ENCODE measurements at places on chromosomes 4 and X.

DNA sequence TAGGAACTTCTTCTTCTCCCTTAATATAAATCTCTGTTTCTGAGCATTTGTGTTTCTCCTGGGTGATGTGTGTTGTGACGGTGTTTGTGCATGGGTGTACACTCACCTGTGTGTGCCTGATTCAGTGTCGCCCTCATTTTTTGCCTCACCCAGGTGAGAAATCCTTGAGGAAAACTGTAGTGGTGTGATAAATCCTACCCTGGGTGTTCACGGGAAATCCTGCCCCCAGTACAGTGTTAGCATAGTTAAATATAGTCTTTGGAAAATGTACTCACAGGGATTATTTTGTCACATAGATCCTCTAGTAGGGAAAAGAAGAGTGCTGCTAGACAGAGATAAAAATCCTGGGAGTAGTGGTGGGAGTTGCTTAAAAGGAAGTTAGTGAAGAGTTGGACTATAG lies 291.9 kb upstream of the PITX2 start:
- DNase-seq, result no peak

DNA sequence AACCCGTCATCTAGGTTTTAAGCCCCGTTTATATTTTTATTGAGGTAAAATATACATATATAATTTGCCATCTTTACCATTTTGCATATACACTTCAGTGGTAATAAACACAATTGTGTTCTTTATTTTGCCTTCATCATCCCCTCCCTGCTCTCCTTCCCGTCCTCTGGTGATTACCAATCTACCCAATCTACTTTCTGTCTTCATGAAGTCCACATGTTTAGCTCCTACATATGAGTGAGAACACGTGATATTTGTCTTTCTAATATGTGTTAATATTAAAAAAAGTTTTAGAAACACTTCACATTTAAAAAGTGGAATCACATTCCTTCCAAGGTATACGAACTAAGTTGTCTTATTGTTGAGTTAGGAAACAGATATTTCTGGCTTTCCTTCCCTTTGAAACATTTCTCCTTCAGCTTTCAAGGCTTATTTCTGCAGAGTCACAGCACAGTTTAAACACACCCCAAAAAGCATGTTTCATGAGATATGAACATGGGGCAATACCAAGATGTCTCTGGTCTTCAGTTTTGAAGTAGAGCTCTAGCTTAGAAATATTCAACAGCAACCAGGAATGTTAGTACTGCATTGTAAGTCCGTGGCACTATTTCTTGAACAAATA lies 35.9 kb downstream of the GYPA start:
- no peak for DNase-seq

DNA sequence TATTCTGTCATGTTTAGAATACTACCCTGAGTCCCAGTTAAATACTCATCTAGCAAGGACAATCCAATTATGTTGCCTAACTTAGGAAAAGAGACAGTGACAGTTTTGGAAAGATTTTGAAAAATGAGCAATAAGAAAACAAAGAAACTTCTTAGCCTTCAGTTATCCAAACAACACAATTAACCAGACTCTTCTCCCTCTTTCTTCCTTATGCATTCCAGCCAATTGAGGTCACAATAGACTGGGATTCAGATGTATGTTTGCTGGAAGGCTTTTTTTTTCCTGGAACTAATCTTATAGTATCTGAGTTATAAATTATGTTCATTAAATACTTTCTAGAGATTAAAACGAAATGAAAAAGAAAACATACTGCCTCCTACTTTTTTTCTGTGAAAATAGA lies 109.6 kb downstream of the GUCY2F start:
- DNase-seq, result no peak

DNA sequence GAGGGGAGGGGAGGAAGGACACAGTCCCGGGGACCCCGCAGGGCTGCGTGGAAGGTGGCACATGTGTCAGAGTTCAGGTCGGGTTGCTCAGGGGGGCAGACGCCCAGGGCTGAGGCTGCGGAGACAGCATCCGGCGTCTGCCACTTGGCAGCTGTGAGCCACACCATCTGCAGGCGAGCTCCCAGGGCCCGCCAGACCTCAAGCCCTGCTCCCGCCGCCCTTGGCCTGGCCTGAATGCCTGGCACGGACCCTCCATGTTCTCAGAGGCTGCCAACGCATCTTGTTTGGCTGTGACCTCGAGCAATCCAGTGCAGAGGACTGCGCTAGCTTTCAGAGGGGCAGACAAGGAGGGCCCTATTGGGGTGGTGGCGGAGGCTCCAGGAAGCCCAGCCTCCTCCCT lies 5.1 kb downstream of the BGN start:
- DNase-seq, result no peak

- DNase-seq, result no peak
Observed at GRCh38 chr4:24816797-24817196, 21.4 kb downstream of the SOD3 start.

DNA sequence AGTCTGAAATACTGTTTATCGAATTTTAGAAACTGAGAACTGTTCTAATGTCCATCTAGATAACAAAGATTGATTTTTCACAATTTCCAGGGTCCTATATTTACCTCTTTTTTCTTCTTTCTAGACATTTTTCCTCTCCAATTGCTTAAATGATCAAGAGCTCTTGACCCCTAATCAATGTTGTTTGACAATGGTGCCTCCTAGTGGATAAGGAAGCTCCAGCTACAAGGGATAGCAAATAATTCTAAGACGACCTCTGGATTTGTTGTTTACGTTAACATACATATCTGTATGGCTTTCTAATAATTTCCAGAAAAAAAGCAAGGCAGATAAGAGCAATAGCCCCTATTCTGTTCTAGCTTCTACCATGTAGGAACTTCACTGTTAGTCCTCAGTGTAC lies 35.8 kb downstream of the GPR82 start:
- DNase-seq, result no peak

DNA sequence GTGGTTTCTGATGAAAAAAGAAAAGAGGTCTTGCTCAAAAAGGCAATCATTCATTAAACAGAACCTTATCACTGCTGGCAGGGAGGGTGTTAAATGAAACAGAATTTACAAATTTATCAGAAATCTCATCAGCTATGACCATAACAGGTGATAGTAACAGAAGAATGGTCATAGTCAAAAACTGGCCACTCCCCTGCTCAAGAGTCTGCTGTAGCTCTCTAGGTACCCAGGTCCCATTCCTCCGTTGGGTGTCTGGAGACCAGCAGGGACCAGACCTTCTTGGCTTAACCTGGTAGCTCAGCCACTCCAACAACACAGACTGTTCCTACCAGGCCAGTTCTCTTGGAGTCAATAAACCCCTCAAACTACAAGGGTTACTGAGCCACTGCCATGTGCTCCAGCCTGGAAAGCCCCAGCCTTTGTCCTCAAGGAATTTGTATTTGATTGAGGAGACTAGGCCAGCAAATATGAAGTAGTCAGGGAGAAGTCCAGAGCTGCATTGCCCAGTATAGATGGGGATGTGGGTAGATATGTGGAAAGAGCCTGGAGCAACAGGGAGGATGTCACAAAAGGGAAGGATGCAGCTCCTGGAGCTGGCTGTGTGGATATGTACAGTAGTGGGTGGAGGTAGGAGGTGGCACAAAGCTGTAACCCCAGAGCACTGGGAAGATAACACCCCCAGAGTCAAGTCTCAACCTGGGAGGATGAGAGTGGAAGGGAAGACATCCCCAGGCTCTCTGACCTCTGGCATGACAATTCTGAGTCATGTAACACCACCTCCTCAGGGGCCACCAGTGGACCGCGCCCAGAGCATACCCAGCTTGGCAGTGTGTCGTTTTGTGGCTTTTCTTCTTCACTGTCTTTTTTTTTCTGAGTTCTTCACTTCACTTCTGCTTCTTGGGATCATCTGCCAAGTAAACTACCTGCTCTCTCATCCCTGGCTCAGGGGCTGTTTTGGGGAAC lies 21.9 kb downstream of the RASL11B start:
- no peak for DNase-seq

DNA sequence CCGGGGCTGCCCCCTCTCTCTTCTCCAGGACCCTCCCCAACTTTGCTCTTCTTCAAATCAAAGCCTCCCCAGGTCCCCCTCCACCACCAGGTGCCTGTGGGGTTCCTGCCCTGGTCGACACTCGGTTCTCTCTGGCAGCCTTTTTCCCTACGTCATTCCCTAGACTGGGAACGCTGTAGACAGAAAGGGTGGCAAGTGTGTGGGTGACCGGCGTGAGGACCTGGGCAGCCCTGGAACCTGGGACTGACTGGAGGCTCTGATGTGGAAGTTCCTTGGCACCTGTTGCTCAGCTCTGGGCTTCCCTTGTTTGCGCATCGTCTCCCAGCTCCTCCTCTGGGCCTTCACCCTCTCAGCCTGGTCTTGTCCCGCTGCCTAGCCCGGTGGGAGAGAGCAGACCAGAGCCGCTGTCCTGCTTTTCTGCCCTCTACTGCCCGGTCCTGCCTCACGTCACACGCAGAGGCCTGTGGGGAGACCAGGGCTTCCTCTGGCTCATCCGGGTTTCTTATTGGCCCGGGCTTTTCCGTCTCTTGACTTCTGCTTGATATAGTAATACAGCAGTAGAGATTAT lies 1.3 kb downstream of the TACC3 start:
- DNase-seq, result no peak

GRCh38 chrX:27519226-27519625 lies 56.1 kb upstream of the PPP4R3C start:
- no peak for DNase-seq

- DNase-seq, result no peak
Observed at GRCh38 chr4:54879576-54879975, 221.8 kb downstream of the KIT start.

GRCh38 chr4:92234393-92235176 lies 69.2 kb upstream of the GRID2 start:
- no peak for DNase-seq

- DNase-seq, result no peak
Observed at GRCh38 chr4:114076899-114077570, 97.6 kb upstream of the ARSJ start.

GRCh38 chr4:85866508-85866907 lies 391.6 kb downstream of the ARHGAP24 start:
- DNase-seq, result no peak

DNA sequence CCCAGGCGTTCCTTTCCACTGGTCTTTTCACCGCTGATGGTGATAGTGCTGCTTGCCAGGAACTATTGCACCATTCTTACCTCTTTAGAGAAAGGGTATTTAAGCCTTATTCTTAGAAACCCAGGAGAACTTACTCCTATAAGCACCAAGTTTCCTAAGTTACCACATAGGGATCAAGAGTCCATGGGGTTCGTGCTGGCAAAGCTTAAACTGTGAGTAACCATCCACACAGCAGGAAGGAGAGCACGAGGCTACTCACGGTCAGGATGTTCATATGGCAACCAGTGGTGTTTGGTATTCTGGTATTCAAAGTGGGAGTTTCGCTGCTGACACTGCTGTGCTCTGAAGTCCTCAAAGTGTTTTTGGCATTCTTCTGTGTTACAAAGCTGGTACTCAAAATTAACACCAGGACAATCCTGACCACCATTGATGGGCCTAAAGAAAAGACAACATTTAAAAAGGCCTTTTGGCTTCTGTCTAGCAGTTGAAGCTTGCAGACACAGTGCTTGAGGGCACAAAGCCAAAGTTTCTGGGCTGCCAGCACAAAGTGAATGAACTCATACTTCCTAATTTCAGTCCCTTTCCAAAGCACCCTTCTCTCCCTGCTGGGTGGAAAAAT lies 256.9 kb downstream of the ADAMTS3 start:
- DNase-seq, result no peak

DNA sequence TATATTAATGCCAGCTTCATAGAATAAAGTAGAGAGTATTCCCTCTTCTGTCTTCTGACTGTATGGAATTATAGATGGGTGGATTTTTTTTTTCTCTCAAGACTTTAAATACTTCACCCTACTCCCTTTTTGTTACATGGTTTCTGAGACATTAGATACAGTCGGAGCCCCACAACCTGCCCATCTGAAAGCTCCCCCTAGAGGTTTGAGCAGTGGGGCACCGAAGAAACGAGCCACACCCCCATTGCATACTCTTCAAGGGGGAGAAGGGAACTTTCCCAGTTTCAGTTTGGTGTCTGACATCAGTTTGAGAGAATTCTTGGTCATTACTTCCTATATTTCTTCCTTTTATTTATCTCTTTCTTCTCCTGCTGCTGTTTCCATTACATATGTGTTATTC lies 437.6 kb upstream of the AGA start:
- DNase-seq, result no peak

- no peak for DNase-seq
Observed at GRCh38 chr4:174284487-174284886, 776 bp downstream of the CEP44 start.

DNA sequence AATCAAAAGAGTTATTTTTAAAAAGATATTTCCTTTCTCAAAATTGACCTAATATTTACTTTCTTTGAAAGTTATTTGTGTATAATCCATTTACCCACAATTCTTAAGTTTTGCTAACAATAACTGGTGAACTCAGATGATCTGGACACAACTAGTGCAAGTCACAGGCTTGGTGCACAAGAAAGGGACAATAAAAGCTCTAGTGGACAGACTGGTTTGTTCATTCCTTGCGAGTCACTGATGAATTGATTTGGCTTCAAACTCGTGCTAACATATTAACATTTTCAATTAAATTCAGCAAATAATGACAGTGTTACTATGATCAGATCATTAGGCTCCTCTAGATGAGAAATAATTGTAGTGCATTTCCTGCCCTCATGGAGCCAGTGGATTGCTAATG lies 169.2 kb downstream of the BMPR1B start:
- DNase-seq, result no peak

- DNase-seq, result no peak
Observed at GRCh38 chr4:109916027-109916409, 3.3 kb downstream of the EGF start.

GRCh38 chr4:118683513-118683912 lies 1.7 kb upstream of the METTL14 start:
- DNase-seq, result no peak

GRCh38 chr4:55604996-55605395 lies 13.0 kb upstream of the PDCL2 start:
- no peak for DNase-seq

DNA sequence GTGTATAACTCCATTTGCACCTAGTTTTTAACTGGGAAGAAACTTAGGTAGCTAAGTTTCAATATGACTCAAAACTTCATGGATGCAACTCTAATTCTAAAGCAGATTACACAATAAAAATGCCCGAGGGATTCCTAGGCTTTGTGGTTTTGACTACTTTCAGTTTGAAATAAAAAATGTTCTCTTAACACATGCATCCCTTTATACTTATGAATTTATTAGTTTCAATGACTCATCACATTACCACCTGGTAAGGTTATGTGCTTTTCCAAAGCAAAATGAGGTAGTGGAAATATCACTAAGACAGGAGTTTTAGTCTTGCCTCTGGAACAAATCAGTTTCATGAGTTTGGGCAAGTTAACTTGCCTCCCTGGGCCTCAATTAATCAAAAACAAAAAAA lies 125.5 kb downstream of the OPHN1 start:
- no peak for DNase-seq

DNA sequence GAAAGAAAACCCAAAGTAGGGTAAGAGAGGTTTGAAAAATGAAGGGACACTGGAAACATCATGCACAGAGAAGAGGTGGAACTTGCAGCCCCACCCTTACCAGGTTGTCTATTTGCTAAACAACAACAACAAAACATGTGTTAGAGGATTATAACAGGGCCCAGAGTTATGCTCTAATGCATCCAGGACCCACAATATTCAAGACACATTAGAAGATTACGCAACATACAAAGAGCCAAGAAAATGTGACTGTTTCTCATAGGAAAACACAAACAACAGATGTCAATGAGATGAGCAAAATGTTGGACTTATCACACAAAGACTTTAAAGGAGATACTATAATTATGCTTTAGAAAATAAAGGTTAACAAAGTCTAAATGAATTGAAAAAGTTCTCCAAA lies 128.5 kb downstream of the LRBA start:
- DNase-seq, result no peak

All from T follicular helper cell (primary cell).